Breast epithelium (tissue), 4 donors: ENCODE measurements at places on chromosomes 6 and 20.

DNA sequence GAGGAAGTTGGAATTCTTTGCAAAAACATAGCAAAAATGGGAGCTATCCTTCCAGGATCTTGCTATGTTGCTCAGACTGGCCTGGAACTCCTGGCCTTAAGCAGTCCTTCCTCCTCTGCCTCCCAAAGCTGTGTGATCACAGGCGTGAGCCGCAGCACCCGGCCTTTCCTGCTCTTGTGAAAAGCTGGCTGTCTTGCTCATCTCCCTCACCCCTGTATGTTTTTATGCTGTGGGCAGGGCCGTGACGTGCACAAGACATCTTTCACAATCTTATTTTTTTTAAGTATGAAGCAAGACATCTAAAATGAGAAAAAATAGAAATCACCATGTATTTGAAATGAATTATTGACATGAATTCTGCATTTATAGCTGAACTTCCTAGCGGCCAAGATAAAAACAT lies 110.4 kb downstream of the SAMD5 start:
- DNase-seq, result no peak

GRCh38 chr6:130913120-130913519 lies 85.9 kb downstream of the SMLR1 start:
- no peak for DNase-seq

DNA sequence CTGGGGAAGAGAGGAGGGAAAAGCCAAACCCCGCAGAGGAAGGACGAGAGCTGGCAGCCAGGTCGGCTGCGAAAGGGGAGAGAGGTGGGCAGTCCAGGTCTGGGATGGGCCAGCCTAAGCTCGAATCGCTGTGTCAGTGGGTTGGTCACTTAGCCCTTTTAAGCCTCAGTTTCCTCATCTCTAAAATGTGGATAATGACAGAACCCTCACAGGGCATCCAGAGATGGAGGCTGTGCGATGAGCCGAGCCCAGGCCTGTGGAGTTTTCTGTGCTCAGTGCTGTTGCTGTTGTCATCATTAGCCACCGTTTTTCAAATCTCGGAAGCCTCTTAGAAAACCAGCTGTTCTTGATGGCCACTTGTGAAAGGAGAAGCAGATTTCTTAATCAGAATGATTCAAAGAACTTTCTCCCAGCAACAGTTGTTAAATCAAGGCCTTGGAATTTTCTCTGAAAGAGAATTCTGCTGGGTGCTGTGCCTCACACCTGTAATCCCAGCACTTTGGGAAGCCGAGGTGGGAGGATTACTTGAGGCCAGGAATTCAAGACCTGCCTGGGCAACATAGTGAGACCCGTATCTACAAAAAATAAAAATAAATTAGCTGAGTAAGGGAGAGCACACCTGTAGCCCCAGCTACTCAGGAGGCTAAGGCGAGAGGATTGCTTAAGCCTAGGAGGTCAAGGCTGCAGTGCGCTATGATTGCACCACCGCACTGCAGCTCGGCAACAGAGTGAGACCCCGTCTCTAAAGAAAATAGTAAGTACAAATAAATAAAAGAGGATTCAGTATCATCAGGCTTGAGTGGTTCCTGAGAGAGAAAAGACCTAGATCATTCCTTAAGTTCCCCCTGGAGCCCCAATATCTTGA lies 46.3 kb upstream of the ENTPD6 start:
- DNase-seq, result no peak

- DNase-seq, result no peak
Observed at GRCh38 chr20:34058831-34059230, 53.2 kb downstream of the EIF2S2 start.

- DNase-seq, result no peak
Observed at GRCh38 chr6:48550603-48551002, 439.6 kb upstream of the PTCHD4 start.

DNA sequence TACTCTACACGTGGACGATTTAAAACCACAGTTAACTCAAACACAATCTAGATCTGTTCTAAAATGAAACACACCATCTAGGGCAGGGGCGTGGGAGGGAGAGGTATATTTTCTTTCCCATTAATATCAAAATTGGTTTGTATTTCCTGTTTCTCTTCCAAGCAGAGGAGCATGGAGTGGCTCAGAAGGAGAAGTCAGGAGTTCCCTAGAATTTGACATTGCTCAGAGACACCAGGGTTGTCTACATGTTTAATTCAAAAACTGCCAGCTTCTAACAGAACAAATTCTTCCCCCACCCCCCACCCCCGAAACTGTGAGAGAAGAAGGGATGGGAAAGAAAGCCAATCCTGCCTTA lies 2.3 kb downstream of the PREX1 start:
- no peak for DNase-seq

- no peak for DNase-seq
Observed at GRCh38 chr6:27562027-27562410, 89.1 kb upstream of the ZNF184 start.

DNA sequence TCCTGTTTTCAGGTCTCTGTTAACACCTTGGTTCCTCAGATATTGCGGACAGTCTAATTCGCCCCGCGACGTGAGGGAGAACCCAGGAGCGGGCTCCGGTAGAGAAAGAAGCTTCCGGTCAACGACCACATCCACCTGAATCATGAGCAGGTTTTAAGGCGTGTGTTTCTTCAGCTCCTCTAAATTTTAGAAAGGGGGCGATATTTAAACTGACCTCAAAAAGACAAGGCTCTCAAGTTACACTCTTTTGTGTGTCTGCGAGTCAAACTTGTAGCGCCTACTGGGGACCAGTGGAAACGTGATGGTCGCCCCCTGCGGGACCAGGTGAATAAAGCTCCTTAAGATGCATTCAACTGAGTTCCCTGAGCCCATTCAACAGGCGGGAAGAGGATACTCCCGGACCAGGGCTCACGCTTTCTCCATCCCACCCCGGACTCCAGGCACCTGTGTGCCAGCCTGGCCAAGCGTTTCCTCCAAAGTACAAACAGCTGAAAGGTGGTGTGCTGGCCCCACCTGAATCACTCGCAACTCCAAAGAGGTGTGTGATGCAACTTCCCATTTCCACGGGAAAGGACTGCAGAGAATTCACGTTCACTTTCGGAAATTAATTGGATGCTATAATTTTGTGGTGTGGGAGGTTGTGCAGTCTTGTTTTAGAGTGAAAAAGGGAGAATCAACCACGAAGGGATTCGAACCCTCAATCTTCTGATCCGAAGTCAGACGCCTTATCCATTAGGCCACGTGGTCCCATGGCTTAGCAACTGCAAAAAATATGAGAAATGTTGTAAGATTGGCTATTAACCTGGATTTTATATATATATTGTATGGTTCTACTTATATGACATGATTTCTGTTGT lies 17.0 kb downstream of the GPX5 start:
- no peak for DNase-seq

- no peak for DNase-seq
Observed at GRCh38 chr6:125868252-125868651, 77.5 kb downstream of the NCOA7 start.

DNA sequence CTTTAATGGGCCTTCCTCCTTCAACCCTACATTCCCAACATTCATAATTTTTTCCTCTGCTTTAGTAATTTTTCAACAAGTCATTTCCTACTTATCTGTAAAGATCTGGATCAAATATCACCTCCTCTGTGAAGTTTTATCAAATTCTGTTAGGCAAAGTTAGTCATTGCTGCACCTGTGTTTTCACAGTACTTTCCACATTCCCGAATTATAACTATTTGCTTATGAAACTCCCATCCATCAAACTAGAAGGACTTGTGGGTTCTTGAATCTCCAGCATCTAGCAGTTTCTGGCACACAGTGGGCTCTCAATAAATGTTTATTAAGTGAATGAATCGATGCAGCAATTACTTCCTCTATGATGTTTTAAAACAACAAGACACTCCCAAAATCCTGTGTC lies 257.6 kb downstream of the HDGFL1 start:
- DNase-seq, result no peak

DNA sequence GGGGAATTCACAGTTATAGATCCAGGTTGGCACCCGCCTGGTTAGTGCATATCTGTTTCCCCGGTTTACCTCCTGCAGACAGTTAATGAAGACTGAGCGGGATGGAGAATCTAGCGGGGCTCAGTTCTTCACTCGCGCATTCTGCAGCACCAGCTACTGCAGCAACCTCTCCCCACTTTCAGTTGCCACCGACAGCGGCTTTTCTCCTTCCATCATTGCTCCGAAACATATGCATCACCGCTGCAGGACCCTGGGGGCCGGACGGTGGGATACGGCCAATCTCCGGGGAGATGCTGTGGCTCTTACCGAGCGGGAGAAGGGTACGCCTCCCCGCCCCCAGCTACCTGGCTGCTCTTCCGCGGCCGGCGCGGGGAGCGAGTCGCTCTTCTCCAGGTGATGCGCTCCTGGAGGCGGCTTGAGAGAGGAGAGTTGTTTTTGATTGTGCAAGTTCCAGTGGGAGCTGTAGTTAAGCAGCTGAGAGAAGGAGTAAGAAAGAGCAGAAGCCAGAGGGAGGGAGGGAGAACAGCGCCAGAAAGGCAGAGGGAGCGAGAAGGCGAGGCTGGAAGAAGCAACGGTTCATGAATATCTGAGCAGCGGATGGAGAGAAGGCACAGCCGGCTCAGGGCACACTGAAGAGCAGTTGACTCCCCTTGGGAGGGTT lies at the start of gene SGK1:
SGK1 (minus strand) TSS at position 642 of the 661 bp plus-strand sequence. CDS start 652 bp downstream, outside the sequence.
- DNase-seq, result peak; percentile 26
